ENCODE measurements at places on chromosomes 12 and 14.

GRCh38 chr14:30974628-30975027 lies 50.8 kb upstream of the AP4S1 start:
- DNase-seq = no peak

DNA sequence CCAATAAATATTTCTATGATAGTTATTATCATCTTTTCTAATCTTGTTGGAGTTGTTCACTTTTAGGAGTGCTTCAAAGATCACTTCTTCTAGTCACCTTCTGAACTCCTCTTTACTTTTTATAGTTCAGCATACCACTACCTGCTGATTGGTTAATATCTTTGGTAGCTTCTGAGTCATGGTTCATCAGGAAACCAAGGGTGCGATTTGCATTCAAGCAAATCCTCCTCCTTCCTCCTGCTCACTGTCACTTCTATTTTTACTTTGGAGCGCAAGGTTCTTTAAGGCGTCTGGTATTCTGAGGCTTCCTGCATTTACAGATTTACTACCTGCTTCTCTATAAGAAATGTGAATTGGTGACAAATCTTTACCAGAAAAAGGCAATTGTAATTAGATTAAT lies 24.0 kb downstream of the SYT1 start:
- DNase-seq = no peak

GRCh38 chr14:88470542-88471440 lies 84.0 kb downstream of the PTPN21 start:
- no peak for DNase-seq

DNA sequence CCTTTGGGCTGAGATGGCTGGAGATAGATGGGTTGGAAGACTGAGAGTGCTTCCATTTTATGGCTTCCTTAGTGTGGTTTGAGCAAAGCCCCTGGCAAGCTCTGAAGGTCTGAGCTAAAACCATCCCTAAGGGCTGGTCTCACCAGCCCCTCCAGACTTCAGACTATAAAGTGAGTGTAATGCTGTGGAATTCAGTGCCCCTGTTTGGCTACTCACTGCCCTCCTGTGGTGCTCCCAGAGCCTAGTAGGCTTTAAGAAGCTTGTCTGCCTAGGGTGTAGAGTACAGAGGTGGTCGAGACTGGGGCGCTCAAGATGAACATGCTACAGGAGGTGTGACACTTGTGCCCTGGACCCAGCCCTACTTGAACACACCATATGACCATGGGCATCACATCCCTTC lies 246.7 kb upstream of the FKBP4 start:
- DNase-seq = no peak

DNA sequence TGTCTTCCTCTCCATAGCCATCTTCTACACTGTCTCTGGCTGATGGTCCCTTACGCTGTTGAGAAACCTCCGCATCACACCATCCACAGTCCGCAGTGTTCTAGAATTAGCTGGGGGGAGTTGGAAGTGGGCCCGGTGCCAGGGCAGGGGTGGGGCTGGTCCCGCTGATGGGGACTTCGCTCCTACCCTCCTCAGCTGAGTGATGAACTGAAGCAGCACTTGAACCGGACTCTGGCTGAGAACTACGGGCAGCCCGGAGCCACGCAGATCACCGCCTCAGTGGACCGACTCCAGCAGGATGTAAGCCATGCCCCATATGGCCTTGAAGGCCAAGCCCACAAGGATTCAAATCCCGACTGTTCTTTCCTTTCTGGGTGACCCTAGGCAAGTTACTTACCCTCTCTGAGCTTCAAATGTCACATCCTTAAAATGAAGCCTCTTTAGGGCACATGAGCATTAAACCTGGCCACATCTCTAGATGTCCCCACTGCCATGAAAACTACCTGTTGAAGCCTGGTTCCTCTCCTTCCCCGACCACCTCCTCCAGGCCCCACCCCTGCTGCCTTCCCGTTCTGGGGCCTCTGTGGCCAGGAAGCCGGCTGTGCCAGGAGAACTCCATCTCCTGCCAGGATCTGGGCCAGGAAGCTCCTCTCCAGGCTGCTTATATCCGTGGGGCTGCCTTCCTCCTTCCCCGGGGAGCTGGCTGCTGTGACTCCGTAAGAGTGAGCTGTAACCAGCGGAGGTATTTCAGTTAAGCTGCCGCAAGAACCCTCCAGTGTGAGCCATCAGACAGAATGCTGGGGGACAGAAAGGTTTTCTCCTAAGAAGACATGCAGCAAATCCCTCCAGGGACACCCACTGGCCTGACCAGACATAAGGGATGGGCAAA lies 53.1 kb downstream of the TSPAN11 start:
- DNase-seq = no peak

DNA sequence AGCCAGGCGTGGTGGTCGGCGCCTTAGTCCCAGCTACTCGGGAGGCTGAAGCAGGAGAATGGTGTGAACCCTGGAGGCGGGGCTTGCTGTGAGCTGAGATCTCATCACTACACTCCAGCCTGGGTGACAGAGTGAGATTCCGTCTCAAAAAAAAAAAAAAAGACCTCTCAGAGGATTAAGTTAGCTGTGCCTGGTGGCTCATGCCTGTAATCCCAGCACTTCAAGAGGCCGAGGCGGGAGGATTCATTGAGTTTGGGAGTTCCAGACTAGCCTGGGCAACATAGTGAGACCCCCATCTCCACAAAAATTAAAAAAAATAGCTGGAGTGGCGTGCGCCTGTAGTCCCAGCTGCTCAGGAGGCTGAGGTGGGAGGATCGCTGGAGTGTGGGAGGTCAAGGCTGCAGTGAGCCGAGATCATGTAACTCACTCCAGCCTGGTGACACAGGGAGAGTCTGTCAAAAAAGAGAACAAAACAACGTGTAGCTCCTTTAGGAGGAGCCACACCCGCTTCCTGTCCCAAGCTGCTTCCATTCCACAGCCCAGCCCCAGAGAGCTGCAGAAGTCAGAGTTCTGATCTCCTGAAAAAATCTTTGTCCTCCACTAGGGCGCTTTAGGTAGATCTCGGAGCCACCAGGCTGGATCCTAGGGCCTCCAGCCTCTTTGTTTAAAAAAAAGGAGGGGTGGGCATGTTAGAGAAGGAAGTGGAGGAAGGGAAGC lies 11.5 kb upstream of the ULK1 start:
- DNase-seq = no peak

- no peak for DNase-seq
Observed at GRCh38 chr12:6112004-6112403, 12.5 kb downstream of the VWF start.

- DNase-seq = no peak
Observed at GRCh38 chr12:57620936-57621496, 9.8 kb downstream of the ARHGEF25 start.

GRCh38 chr12:122167356-122167925 lies 6.6 kb downstream of the IL31 start:
- peak; percentile 22 for DNase-seq

DNA sequence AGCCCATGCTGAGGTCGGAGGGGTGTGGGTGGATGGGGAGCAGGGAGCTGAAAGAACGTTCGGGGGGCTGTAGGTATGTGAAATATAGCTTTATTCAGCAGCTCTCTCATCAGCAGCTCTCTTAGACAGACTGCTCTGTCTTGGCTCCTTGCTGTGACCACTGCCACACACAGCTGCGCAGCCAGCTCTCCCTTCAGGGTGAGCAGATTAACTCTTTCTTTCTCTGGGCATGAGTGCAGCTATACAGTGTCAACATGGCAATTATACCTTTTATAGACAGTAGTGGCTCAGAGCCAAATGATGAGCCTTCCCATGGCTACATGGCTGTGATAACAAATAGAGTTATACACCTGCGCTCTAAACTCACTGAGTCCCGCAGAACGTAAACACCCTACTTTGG lies 137.7 kb upstream of the NEDD1 start:
- no peak for DNase-seq

DNA sequence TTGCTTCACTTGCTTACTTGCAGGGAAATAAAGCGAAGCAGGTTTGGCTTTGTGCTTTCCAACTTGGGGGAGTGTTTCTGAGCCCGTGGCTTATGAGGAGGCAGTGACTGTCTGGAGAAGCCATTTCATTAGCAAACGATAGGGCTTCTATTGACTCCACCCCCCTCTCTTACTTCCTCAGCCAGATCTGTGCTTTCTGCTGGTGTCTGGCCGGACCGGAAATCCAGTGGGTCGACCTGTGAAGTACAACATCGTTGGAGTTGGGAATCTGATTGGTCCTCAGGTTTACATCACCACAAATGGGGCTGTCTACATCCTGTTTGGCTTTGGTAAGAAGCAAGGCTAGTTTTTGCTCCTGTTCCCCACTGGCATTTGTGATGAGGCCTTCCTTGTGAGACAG lies 22.3 kb downstream of the FAM234B start:
- DNase-seq = no peak

- DNase-seq = no peak
Observed at GRCh38 chr14:32512813-32513212, 183.7 kb downstream of the AKAP6 start.

GRCh38 chr12:13195785-13196129 lies 769 bp upstream of the EMP1 start:
- no peak for DNase-seq

- DNase-seq = peak; percentile 72
Observed at GRCh38 chr14:103500148-103500990, 22.3 kb downstream of the CKB start.
